ENCODE measurements at places on chromosomes 16 and 17. TPM values are rescaled to one million over a fixed set of nuclear protein-coding genes. Genes with fewer than 3 reads are reported as not detected.

DNA sequence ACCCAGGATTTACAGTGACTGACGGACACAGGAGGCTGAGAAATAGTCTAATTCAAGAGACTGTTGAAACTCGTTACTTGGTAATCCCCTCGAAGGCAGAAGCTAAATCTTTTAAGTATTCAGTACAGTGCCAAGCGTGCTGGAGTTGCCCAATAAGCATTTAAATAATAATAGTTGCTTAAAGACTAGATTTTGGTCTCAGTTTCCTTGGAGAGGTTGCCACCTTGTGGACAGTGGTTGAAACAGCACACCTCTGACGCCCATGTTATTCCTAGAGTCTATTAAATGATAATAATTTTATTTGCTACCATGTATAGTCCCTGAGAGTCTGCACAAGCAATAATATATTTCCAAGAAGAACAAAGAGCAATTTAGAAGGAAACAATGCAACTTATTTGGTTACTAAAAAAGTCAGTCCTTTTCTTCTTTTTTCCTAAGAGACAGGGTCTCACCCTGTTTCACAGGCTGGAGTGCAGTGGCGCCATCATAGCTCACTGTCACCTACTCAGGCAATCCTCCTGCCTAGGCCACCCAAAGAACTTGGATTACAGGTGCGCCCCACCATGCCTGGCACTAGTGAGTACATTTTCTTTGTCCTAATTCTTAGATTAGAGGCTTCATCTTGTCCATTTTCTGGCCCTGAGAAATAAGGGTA lies 138.0 kb upstream of the NUDT7 start:
- H3K36me3 ChIP-seq, result no peaks in the 10 kb centered on the region
- H3K27me3 ChIP-seq, result peaks cover 17% of the 10 kb centered on the region
- no peak overlapping the region for H3K4me3 ChIP-seq
- no peaks in the 10 kb centered on the region for H3K4me1 ChIP-seq
- DNase-seq, result peak; percentile 63

- H3K27me3 ChIP-seq, result no peaks in the 10 kb centered on the region
- H3K36me3 ChIP-seq, result no peaks in the 10 kb centered on the region
- peaks cover 3% of the 10 kb centered on the region for H3K4me1 ChIP-seq
Observed at GRCh38 chr16:54125751-54126655, 160.6 kb downstream of the IRX3 start.

DNA sequence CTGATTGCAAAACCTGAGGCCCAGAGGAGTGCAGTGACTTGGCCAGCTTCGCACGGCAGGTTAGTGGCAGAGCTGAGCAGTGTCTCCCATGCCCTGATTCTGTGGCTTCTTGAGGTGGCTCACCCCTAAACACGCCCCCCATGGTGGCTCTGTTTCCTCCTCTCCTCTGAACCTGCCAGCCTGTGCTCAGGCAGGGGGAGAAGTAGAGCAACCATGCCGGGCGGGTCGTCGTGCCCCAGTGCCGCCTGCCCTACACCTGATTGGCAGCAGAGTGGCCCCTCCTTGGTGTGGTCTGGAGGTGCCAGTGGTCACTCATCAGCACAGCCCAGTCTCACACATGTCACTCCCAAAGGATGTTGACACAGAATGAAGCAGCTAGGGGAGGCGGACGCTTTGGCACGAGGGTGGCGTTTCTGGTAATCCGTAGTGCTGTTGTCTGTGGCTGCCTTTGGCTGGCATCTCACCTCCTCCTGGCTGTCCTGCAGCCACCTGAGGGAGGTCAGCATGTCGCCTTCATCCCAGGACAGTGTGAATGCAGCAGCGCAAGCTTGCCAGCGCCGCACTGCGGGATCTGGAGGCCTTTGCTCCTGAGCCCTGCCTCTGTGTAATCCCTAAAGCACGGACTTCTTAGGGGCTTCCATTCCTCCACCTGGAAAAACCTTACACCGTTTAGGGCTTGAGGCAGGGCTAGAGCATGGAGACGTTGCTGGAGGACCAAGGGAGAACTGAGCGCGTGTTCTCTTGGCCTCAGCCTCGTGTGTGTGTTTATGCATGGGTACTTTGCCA lies 294.7 kb downstream of the SEC14L1 start:
- H3K4me3 ChIP-seq, result peak overlapping the region; percentile 80
- no peaks in the 10 kb centered on the region for H3K27me3 ChIP-seq
- H3K4me1 ChIP-seq, result peaks cover 96% of the 10 kb centered on the region
- H3K36me3 ChIP-seq, result no peaks in the 10 kb centered on the region
- DNase-seq, result peak; percentile 56
- H3K27ac ChIP-seq, result peak overlapping the region; percentile 92

GRCh38 chr17:18033442-18034099 lies 5.4 kb downstream of the ATPAF2 start:
- H3K4me1 ChIP-seq, result peaks cover 33% of the 10 kb centered on the region
- DNase-seq, result peak; percentile 74
- H3K27ac ChIP-seq, result no peak overlapping the region
- H3K36me3 ChIP-seq, result no peaks in the 10 kb centered on the region
- H3K4me3 ChIP-seq, result no peak overlapping the region

The ITGAD gene
- total RNA-seq, result not detected

DNA sequence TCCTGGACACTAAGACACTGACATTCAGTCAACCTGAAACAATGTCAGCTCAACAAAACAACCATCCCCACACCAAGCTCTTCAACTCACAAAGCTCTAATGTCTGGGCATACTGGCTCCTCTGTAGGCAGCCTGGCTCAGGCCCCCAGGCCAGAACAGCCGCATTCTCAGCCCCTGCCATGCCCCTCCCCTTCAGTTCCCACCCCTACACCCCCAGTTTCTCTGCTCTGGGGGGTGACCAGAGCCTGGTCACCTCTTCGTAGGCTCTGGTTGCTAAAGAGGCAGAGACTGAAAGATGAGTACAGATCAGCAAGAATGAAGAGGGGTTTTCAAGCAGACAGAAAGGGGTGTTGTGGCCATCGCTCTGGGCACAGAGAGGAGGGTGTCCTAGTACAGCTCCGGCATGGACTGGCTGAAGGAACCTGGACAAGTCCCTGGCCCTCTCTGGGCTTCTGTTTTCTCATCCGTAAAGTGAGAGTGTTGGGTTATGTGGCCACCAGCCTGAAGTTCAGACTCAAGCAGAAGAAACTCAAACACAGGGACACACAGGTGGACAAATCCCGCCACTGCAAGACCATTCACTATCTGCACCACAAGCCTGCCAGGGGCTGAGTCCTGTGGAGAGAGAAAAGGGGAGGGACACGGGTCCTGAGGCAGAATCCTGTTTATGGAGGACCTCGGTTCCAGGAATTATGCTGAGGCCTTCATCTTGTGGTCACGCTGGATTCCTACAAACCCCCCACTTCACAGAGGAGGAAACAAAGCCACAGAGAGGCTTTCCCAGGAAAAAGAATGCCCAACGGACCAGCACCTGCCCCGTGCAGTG lies 987 bp upstream of the SLC4A1 start:
- no peak for DNase-seq
- no peaks in the 10 kb centered on the region for H3K4me1 ChIP-seq
- no peaks in the 10 kb centered on the region for H3K36me3 ChIP-seq
- H3K27me3 ChIP-seq, result no peaks in the 10 kb centered on the region
- no peak overlapping the region for H3K4me3 ChIP-seq

DNA sequence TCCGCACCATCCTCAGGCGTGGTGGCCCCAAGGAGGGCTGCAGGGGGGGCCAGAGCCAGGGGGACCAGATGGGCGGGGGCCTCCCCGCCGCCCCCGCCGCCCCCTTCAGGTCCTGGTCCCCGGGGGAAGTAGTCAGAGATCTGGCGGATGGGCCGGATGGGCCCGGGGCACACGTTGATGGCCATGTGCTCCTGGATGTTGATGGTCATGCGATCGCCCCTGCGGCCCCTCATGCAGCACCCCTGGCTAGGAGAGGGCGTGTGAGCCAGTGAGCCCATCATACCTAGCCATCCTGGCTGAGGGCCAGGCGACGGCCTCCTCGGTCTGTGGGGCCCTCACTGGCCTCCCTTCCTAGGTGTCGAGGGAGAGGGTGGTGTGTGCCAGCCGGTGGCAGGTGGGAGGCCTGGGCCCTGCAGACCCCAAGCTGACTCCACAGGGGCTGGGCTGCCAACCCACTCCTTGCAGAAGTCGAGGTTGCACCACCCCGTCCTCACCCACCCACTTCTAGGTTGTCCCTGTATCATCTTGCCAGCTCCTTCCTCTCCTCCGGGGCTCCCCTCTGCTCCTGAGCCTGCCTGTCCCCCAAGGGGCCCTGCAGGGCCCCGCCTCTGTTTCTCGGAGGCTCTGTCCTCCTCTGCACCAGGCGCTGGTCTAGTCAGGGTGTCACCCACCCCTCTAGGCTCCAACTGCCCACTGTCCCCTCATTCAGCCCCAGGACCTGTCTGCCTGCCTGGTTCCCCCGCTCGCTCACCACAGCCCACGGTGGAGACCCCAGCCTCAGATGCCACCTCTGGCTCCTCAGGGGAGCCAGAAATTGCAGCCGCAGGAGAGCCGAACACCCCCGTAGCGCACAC lies 610 bp downstream of the DOC2A start:
- H3K36me3 ChIP-seq, result no peaks in the 10 kb centered on the region
- H3K27me3 ChIP-seq, result peaks cover 18% of the 10 kb centered on the region
- no peak overlapping the region for H3K27ac ChIP-seq
- no peak for DNase-seq
- peak overlapping the region; percentile 60 for H3K4me3 ChIP-seq

The PRKCB gene
- 38.9 TPM for total RNA-seq

GRCh38 chr16:72665701-72666100 lies 382.2 kb downstream of the ZFHX3 start:
- peak overlapping the region; percentile 100 for H3K4me3 ChIP-seq
- no peak for DNase-seq
- H3K36me3 ChIP-seq, result peaks cover 7% of the 10 kb centered on the region
- no peaks in the 10 kb centered on the region for H3K27me3 ChIP-seq
- peak overlapping the region; percentile 95 for H3K27ac ChIP-seq
- H3K4me1 ChIP-seq, result peaks cover 9% of the 10 kb centered on the region

DNA sequence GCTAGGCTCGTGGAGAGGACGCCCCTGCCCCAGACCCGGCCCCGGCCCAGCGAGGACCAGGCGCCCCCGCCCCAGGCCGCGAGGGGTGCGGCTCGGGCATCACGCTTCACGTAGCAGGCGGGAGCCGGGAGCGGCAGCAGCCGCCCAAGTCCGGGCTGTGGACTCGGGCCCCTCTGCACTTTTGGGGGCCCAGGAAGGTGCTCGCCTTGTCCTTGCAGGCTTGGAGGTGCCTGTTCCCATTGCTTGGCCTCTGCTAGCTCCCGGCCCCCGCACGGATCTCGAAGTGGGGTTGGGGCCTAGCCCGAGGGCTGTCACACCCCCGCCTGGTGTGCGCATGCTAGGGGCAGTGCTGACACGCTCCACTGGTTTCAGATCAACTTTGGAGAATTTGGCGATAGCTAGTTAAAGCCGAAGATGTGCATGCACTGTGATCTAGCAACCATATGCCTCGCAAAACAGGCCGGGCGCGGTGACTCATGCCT lies 55.7 kb downstream of the WSB1 start:
- H3K27ac ChIP-seq, result no peak overlapping the region
- H3K4me3 ChIP-seq, result no peak overlapping the region
- no peaks in the 10 kb centered on the region for H3K36me3 ChIP-seq
- H3K27me3 ChIP-seq, result no peaks in the 10 kb centered on the region
- peaks cover 27% of the 10 kb centered on the region for H3K4me1 ChIP-seq

- no peaks in the 10 kb centered on the region for H3K36me3 ChIP-seq
- H3K27ac ChIP-seq, result no peak overlapping the region
- no peak for DNase-seq
- peaks cover 4% of the 10 kb centered on the region for H3K4me1 ChIP-seq
- no peak overlapping the region for H3K4me3 ChIP-seq
Observed at GRCh38 chr16:85236818-85237150, 124.5 kb upstream of the CIBAR2 start.

- peak overlapping the region; percentile 29 for H3K4me3 ChIP-seq
- H3K27ac ChIP-seq, result no peak overlapping the region
Observed at GRCh38 chr16:685967-686366, 1.8 kb upstream of the JMJD8 start.

The COIL gene
- total RNA-seq, result 18.2 TPM

The CMTM4 gene
- total RNA-seq, result 4.6 TPM

The GPRC5C gene
- total RNA-seq, result not detected

The CHD9NB gene
- 0.19 TPM for total RNA-seq

All from activated naive CD4-positive, alpha-beta T cell treated with anti-CD3 and anti-CD28 coated beads for 36 hours (primary cell).